Mesendoderm (in vitro differentiated cells): ENCODE measurements at places on chromosomes 7 and 10.

- DNase-seq, result no peak
These were observed 462.1 kb upstream of the GALNT17 start for GRCh38 chr7:70669854-70670253.

DNA sequence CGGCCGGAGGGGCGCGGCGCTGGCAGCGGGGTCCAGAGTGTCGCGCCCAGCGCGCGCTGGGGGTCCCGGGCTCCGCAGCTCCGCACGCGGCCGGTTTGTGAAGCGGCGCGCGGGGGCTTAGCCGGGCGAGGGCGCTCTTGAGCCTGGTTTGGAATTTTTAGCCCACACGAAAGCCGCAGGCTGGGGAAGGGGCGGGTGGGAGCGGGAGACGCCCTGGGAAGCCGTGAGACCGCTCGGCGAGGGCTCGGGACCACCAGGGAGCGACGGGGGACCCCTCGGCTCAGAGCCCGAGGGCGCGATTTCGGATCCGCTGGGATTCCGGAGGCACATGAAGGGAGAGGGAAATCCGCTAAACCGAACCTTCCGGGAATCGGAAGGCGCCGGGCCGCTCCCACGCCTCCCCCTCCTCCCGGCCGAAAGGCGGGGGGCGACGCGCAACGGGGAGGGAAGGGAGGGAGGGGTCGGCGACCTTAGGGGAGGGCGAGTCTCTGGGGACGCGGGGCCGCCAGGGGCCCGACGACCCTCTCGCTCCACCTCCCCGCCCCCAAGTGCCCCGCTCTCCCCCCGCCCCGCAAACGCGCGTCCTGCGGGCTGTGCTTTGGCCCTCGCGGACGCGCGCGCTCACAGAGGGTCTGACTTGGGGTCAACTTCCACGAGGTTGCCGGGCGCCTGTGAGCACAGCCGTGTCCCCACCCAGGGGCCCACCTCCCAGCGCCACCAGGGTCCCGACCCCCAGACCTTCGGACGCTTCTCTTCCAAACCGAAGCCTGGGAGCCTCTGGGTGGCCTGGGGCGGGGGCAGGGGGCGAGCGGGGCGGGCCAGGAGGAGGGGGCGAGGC, 5.1 kb upstream of the ELFN1 start:
- DNase-seq, result peak; percentile 69

DNA sequence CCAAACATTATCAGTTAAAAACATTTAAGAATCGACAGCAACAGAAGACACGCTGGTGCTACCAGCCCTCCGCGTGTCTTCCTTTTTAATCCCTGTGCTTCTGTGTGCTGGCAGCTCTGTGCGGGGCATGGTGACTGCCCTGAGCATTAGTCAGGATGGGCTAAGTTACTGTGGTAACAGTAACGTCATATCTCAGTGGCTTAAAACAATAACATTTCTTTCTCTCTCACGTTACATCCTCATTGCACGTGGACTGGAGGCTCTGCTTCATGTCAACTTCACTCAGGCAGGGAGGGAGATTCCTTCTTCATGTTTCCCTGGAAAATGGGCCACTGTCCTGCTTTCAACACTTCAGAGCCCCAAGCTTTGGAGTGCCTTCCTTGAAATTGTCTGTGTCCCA, 378.5 kb downstream of the CCSER2 start:
- DNase-seq, result no peak

DNA sequence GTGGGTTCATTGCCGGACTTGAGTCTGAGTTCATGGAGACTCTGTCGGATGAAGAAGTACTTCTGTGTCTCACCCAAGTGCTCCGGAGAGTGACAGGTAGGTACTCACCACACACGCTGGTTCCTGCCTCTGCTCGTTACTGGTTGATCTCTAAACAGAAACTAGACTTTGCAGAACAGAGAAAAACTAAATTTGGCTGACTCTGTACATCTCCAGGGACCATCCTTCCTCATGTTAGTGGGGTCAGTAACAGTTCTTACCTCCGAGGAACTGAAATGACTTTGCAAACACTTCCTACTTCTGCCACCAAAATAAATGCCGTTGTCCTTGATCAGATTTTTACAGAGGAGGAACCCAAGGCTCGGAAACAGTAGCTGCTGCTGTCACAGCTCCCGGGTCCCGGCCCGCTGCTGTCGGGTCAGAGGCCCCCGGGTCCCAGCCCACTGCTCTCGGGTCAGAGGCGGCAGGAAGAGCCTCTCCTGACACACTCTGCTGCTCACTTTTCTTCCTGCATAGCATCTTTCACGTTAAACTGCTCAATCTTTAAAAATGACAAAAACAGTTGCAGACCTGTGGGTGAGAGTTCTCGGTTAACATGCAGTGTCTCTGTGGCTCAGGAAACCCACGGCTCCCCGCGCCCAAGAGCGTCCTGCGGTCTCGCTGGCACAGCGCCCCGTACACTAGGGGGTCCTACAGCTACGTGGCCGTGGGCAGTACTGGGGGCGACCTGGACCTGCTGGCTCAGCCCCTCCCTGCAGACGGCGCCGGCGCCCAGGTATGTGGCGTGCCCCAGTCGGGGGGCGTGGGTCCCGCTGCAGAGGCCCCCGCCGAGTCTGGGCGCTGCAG, 4.8 kb upstream of the MTG1 start:
- DNase-seq, result no peak

DNA sequence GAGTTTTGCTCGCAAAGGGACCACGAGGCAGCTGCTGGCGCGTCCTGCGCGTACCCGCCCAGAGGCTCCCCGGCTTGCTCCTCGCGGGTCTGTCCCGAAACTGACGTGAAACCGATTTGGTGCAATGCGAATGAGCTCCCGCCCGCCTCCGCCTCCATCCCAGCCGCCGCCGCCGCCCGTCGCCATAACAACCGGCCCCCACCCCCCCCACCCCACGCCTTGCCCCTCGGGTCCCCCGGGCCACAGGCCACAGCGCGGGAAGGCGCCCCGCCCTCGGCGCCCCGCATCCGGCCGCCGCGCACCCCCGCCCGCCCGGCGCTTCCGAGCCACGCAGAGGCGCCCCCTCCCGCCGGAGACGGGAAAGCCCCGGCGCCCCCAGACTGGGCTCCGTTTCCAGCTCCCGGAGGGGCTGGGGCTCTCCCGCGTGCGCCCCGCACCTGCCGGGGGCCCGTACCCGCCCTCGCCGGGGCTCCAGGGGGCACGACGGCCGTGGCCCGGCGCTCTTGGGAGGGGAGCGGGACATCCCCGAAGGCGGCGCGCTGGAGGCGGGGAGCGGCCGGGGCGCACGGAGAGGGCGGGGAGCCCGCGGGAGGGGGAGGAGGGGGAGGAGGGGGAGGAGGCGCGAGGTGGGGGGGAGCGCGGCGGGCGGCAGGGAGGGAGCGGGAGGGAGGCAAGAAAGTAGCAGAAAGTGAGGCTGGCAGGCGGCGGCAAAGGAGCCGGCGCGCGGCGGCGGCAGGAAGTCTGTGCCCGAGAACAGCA, at the start of gene CAMK1D:
Gene CAMK1D (plus strand): TSS at position 678 of the 759 bp plus-strand sequence.
- DNase-seq, result peak; percentile 92

DNA sequence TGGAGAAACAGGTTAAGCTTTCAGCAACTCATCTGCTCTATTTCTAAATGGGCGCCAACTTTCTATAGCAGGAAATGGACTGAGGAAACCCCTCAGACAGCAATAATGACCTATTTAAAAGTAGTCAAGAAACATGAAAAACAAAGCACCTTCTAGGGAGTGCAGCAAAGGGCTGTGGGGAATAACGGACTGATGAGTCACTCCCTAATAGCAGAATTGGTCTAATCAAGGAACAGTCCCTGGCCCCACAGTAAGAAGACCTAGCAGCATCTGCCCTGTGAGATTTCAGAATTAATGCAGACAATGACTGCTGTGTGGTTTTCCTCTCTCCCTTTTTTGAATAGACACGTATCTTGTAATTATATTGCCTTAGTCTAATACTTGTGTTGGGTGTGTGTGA, 602.9 kb downstream of the IPMK start:
- DNase-seq, result peak; percentile 23

DNA sequence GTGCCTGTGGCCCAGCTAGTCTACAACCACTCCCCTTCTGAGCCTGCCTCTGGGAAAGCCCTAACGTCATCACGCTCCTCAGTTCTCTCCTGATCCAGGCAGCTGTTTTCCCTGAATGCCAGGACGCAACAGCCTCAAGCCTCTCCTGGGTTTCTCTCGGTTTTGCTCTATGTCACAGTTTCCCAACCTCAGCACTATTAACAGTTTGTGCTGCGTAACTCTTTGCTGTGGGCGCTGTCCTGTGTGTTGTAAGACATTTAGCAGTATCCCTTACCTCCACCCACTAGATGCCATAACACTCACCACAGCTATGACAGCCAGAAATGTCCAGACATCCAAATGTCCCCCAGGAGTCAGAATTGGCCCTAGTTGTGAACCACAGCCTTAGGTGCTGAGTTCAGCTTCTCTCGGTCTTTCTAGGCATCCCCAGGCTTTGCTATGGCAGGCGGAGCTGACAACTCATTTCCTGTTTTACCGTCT, 226.3 kb upstream of the NPVF start:
- DNase-seq, result no peak

DNA sequence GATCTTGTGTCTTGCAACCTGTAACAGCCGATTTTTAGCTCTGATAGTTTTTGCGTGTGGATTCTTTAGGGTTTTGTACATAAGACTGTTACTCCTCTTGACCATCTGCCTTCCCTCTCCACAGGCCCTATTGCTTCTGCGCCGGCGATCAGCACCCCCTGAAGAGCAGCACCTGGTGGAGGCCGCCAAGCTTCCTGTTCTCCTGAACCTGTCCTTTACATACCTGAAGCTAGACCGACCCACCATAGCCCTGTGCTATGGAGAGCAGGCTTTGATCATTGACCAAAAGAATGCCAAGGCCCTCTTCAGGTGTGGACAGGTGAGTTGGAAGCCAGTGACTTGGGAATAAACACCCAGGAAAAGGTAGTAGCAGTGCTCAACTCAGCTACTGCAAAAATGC, 12.6 kb downstream of the FKBP6 start:
- peak; percentile 39 for DNase-seq
